ENCODE measurements at places on chromosomes 6 and 20. TPM values are rescaled to one million over a fixed set of nuclear protein-coding genes. Genes with fewer than 3 reads are reported as not detected.

GRCh38 chr20:17841751-17842215, 126.8 kb downstream of the SNX5 start:
- DNase-seq, result no peak

- DNase-seq, result no peak
Observed at GRCh38 chr20:8798505-8798904, 270.4 kb upstream of the PLCB4 start.

- DNase-seq, result no peak
Observed at GRCh38 chr6:79608334-79609224, 22.6 kb upstream of the SH3BGRL2 start.

GRCh38 chr20:23099791-23100719, 13.9 kb upstream of the CD93 start:
- no peak for DNase-seq

DNA sequence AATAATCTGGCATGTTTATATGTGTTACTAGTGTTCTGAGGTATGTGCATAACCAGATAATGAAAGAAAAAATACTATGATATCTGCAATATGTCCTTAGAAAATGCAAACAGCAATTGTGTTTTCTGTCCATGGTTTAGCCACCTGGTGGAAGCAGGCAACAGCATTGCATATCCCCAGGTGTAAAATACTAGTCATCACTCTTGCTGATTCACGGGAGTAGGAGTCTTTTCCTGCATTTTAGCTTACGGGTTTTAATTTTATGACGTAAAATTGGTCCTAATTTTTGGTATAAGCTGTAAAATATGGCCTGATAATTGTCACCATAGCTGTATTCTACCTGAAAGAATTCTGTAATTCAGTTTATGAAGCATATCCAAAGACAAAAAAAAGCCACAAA, 2.5 kb downstream of the RNF182 start:
- no peak for DNase-seq

DNA sequence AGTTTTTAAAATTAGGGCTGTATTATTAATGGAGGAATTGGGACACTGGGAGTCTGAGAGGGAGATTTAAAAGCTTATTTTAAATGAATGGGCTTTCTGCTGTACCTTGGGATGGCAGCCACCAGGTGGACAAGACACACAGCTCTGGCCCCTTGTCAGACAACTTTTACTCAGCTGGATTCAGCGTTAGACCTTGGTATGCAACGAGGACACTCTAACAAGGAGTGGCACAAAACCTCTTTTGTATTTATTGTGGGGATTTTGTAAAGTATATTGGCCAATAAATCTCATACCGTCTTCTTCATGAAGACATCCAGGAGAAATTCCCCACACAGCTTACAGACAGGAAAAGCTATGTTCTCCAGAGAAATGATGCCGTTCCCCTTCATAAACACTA, 105.7 kb downstream of the LCA5 start:
- DNase-seq, result no peak

GRCh38 chr6:52981222-52981900, 13.7 kb downstream of the GSTA4 start:
- DNase-seq, result no peak

GRCh38 chr6:18752278-18753068, 365.3 kb downstream of the RNF144B start:
- DNase-seq, result no peak

- no peak for DNase-seq
Observed at GRCh38 chr20:34578025-34578424, 19.5 kb downstream of the MAP1LC3A start.

DNA sequence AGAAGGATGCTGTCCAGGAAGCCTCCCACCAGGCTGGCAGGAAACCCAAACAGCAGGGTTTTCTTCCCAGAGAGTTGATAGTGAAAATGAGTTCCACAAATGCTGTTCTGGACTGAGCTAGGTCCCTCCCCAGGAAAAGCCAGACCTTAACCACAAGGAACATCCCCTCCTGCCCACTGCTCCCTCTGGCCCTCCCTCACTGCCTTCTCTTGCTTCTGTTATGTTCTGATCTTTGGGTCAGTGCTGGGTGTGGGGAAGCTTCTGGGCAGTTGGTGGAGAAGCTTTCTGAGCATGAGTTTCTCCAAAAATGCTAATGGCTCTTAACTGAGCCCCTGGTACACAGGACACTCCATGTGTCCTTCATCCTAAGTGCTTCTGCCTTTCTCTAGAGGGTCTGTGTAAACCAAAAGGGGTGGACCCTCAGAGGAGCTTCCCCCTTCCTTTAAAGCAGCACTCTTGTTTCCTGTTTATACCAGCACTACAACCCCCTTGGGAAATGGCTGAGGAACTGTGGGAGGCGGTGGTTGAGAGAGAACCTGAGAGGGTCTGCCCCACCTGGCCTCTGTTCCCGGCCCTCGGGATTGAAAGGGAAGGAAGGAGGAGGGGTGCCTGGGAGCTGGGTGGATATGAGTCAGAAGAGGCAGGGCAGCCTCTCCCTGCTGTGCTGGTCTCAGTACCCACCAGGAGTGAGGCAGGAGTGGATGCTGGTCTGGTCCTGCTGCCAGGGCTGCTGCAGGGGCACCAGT, 42.0 kb downstream of the CDS2 start:
- DNase-seq, result no peak

- DNase-seq, result no peak
Observed at GRCh38 chr6:13012296-13012695, 295.7 kb downstream of the PHACTR1 start.

DNA sequence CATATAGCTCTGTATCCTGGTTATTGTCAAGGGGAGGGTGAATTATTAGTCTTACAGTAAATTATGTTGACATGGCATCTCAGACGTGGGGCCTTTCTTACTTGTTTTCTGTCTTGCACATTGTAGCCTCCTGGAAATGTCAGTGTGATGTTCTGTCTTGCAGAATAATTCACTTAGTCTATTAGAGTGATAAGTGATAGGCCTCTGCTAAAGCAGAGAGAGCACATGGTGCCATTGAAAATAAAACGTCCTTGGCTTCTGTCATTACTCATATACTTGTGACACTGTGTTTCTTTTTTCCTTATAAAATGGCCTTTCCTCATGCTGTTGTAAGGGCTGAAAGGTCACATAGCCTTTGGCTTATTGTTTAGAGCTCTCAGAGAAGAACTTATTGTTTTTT, 531.0 kb downstream of the EPM2A start:
- DNase-seq, result no peak

The TNNC2 gene
- total RNA-seq, result 0.91 TPM

The XKR7 gene
- not detected for total RNA-seq

The GDAP1L1 gene
- total RNA-seq, result not detected

The CTCFL gene
- not detected for total RNA-seq

The BPIFB2 gene
- total RNA-seq, result not detected

The PBOV1 gene
- not detected for total RNA-seq

The OXT gene
- total RNA-seq, result not detected

The AARS2 gene
- total RNA-seq, result 17.7 TPM

The FILIP1 gene
- total RNA-seq, result 0.08 TPM

The SSTR4 gene
- total RNA-seq, result not detected

The ZNF335 gene
- total RNA-seq, result 33.1 TPM

The SRMS gene
- 1.3 TPM for total RNA-seq

The NOTCH4 gene
- 10.6 TPM for total RNA-seq

The SLC2A4RG gene
- 118 TPM for total RNA-seq
